ENCODE measurements at places on chromosomes 2 and 18.

DNA sequence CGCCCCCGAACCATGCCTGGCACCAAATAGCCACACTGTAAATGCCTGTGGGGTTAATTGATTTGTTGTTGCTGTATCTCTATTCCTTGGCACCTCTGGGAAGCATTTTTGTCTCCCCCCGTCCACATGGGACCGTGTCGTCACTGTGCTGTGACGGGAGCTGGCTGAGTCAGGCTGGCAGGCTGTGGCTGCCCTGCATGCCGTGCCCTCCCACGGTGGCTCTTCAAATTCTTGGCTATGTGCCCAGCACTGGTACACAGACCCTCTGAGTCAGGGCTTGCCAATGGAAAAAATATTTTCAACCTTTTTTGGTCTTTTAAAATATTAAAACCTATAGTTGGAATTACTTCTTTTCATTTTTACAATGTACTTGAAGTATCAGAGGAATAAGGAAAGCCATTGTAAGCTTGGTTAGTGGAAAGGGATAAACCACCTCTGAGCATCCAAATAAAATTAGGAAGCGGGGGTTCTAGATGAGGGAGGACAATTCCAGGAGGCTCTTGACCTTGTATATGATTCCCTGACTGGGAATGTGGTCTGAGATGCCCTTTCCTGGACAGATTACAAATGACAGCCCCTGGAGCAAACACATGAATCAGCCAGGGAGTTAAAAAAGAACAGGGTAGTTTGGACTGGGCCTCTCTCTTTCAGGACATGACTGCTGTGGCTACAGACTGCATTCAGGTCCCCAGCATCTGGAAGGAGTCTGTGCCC lies 59.4 kb downstream of the DGKD start:
- DNase-seq: peak; percentile 56

DNA sequence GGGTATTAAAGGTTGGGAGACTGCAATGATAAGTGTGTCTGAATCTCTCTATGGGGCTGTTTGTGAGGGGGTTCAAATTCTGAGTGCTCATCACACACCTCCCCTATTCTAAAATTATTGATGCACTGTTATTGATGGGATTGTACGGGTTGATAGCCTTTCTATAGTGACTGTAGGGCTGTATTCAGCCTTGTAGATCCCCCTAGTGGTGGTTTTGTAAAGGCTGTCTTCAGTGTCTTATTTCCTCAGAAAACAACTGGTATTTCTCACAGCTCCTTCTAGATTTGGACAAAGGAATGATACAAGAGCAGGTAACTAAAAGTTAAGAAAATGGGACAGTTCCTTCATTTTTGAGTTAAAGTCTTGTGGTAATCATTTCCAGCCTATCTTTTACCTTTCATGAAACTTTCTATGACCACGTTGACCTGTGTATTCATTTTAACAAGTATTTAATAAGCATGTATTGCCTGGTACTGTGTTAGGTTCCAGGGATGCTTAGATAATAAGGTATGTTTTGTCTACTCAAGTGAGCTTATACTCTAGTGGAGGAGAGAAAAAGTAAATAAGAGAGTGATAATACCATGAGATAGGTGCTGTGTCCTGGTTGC lies 21.2 kb downstream of the SMAD4 start:
- DNase-seq: no peak

GRCh38 chr2:226131299-226131784 lies 668.3 kb downstream of the IRS1 start:
- DNase-seq: no peak

- DNase-seq: no peak
Observed at GRCh38 chr2:49288902-49289700, 134.8 kb upstream of the FSHR start.

DNA sequence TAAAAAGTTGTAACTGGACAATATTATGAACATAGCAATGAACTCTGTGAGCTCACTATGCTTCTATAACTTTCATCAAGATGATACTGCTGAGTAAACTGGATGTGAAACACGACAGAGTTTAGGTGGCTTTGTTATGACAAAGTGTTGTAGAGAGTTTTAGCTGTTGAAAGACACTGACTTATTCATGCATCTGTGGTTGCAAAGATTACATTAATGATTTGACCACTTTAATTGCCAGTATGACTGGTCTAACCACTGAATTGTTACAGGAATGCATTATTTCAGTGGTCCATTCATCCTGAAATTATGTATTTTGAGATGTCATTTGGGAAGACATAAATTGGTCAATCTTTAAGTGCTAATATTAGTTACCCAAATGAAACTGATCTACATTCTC lies 117.9 kb downstream of the SPHKAP start:
- no peak for DNase-seq

DNA sequence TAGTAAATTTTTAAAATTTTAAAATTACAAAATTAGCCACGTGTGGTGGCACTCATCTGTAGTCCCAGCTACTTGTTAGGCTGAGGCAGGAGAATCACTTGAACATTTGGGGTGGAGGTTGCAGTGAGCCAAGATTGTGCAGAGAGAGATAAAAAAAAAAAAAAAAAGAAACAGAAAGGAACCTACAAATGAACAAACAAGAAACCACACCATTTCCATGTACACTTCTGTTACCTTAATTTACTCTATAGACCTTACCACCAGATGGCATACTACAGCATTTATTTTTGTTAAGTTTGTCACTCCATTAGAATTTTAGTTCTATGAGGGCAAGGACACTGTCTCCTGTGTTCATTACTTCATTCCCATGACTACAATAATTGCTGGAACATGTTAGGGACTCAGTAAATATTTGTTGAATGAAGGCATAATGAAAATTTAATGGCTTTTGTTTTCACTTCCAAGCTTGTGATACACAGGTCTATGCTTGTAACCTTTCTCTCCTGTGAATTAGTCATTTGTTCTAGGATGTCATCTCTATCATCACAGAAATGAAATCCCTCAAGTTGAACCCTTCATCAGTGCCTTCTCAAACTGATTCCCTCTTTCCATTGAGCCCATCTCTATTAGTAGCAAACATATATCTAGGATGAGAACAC lies 76.0 kb downstream of the ARHGAP15 start:
- DNase-seq: no peak

- DNase-seq: no peak
Observed at GRCh38 chr2:51620796-51621195, 588.9 kb upstream of the NRXN1 start.

GRCh38 chr2:238557936-238558335 lies 131.2 kb downstream of the ASB1 start:
- DNase-seq: no peak

DNA sequence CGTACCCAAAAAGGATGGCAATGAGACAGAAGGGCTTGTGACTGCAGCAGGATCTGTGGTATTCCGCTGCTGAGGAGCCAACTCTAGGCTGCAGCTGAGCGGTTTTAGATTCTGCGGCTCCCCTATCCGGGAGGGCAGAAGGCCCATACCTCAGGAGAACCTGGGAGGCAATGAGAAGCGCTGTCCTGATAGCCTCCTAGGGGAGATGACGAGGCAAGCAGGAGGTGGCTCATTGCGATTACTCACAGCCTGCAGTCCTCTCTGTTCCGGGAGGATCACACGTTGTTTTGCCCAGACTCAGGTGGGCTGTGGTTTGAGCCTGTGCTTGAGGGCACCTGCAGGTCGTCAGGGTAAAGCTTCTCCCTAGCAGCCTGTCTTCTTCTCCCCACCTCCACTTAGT lies 65.1 kb downstream of the COA5 start:
- DNase-seq: no peak

GRCh38 chr2:150486539-150487484 lies 655 bp downstream of the RND3 start:
- peak; percentile 51 for DNase-seq

DNA sequence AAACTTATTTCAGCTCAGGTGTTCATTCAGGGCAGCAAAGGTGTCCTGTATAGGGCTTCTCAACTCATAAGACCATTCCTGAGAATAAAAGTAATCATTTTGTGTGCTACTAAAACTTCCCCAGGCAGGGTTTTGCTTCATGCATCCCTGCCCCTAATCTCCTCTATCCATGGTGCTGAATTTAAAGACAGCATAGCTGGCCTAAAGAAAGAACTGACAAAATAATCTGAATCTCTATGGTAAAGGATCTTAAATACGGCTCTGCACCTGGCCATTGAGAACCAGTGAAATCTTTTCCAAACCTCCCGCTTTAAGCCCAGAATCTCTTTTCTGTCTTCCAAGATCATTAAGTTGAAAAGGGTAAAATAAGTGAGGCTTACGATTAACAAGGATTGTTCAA lies 292.1 kb upstream of the KLHL29 start:
- DNase-seq: no peak

DNA sequence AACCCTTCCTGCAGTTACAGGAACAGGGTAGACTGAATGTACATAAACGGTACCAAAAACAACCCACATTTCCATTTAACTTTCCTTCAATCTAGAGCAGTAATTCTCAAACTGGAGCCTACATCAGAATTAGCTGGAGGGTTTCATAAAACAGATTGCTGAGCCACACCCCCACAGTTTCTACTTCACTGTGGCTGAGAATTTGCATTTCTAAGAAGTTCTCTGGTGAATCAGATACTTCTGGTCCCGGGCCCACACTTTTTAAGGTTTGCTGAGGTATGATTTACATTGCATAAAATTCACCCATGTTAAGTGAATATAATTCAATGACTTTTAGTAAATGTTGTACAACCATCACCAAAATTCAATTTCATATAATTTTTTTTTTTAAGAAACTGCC lies 113.7 kb downstream of the SRBD1 start:
- no peak for DNase-seq

DNA sequence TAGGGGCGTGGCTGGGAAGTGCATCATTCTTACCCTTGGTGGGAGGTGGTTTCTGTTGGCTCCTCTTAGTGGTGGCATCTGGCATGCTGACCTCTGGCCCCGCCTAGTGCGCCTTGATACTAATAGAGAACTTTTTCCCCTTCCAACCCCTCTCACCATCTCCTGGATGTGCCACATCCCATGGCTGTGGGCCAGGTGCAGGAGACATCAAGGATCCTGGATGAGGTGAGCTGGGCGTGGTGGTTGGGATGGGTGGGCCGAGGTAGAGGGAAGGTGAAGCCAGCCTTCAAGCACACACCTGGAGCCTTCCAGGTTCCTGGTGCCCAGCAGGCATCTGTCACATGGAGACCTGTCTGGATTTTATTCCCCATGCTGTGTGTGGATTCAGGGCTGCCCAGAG lies 149.2 kb downstream of the DYSF start:
- DNase-seq: no peak

DNA sequence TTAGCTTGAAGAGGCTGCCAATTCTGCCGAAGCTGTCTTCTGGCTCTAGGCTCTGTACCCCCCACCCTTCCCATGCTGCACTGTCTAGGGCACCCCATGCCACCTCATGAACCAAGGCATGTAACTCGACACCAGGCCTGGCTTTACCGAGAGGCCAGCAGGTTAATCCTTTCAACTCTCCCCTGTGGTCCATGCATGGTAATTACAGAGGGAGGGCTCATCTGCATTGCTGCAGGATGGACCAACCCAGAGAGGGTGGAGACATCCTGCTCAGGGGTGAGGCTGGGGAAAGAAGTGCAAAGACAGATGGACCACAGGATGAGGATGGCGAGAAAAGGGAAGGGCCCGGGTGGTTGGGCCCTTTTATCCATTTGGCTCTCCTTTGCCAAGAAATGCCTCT lies 65.8 kb downstream of the KCTD1 start:
- DNase-seq: no peak

DNA sequence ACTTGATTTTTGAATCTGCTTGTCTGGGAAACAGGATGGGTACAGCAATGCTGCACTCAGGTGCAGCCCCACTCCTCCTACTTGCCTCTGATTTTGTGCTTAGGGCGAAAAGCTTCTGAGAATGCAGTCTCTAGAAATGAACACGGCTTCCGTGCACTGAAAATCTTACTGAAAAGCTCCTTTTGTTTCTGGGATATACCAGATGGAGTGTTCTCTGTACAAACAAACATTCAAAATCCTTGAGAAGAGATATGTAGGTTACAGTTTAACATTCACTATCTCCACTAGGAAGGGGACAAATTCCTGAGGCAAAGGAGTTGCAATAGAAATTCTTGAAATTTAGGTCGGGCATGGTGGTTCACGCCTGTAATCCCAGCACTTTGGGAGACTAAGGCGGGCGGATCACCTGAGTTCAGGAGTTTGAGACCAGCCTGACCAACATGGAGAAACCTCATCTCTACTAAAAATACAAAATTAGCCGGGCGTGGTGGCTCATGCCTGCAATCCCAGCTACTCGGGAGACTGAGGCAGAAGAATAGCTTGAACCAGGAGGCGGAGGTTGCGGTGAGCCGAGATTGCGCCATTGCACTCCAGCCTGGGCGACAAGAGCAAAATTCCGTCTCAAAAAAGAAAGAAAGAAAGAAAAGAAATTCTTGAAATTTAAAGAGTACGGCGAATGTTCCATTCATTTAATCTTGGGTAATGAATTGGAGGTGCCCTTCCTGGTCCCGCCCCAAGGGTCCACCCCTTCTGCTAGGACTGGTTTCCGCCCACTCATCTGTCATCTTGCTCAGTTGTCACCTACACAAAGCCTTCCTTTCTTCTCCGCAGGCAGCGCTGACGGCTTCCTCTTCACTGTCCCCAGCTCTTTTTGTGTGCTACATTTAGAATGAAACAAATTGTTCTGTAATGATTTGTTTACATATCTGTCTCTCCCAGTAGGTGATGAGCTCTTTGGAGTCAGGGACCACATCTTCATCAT lies 92.4 kb downstream of the SOCS6 start:
- DNase-seq: no peak

GRCh38 chr18:51168960-51169662 lies 28.4 kb downstream of the MEX3C start:
- no peak for DNase-seq

- DNase-seq: no peak
Observed at GRCh38 chr2:241282555-241282954, 32.9 kb downstream of the HDLBP start.

DNA sequence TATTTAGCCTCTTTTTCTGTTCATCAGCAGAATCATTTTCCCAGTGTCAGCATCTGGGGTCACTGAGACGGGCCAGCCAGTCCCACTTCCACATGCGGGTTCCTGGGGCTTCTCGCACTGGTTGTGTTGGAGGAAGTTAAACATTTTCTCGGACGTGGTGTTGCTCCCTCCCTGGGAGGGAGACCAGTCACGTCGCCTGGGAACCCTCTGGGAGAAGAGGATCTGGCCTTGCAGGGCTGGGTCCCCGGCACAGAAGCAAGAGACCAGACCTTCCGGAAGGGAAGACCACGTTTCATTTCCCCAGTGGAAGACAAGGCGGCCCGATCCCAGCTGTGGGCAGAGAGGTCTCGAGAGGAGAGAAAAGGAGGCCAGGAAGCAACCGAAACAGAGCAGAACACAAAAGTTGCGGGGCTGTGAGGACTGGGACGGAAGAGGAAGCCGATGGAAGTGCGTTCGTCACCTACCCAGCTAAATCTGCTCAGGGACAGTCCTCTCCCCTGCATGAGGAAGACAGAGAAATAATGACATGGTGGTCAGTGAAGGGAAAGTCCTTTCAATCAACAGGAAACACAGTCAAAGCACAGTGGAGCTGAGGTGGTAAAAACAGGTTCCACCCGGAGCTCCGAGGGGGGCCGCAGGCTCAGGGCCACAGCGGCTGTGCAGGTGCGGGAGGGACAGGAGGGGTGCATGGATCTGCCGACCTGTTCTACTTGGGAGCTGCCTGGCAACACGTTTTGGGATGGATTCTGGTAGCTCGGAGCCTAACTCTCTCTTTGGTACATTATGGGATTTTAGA lies 144.4 kb downstream of the MBP start:
- no peak for DNase-seq

GRCh38 chr18:10391506-10391905 lies 62.9 kb upstream of the APCDD1 start:
- DNase-seq: no peak

Data from BE2C (cell line).